ENCODE measurements at places on chromosomes 11 and 22.
A peak's percentile ranks its signal among the peaks of the same experiment; 100 is the strongest.

- no peak for DNase-seq
Measured at GRCh38 chr11:82999232-82999631, 72.5 kb downstream of the RAB30 start.

DNA sequence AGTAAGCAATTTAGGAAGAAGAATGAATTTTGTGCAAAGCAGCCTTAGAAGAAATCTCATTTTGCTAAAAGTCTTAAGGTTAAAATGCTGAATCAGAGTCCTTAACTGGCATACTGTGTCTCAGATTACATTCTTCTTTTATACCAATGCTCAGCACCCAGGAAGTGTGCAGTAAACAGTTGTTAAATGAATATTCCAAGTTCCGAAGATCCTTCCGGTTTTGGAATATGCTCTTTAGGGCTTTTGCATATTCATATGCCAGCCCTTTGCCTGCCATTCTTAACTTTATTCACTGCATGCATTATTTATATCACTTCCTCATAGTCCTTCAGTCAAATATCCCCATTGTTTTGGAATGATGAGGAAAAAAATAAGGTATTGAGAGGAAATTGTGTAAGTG lies 242.0 kb downstream of the DDX10 start:
- no peak for DNase-seq

DNA sequence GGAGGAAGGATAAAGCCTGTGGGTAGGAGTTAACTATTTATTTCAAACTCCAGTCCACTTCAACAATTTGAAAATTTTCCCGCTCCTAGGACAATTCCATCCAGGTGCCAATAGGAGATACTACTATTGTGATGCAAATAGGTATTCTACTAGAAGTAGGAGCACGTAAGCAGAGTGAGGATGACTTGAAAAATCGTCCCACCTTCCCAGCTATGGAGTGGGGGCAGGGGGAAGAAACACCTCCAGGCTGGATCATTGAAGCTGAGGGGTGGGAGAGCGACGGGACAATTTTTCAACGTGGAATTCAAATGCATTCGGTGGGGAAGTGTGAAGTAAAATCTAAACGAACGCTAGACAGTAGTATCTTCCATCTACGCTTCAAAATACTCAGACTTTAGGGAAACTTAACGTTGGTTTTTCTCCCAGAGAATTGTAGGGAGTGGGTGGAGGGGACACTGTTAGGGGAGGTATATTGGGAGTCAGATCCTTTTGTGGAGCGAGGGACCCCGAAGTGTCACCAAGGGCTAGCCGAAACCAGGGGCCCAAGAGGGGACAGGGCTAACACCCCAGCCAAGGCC lies 523 bp upstream of the ARHGAP42 start:
- DNase-seq: no peak

- DNase-seq: peak; percentile 35
Measured at GRCh38 chr22:43186272-43187170, at the start of gene TTLL12. Gene TTLL12, minus strand, starts transcription at chr22:43187134. Its CDS starts 65 bp downstream, at chr22:43187069.

Measured in activated CD4-positive, alpha-beta T cell treated with anti-CD3 and anti-CD28 coated beads, Interleukin-2, amount 50 U/mL, for 24 hours (primary cell).